ENCODE measurements at places on chromosomes 7 and 10. TPM values are rescaled to one million over a fixed set of nuclear protein-coding genes. Genes with fewer than 3 reads are reported as not detected.

Gene MCM10
- total RNA-seq: 7.0 TPM

DNA sequence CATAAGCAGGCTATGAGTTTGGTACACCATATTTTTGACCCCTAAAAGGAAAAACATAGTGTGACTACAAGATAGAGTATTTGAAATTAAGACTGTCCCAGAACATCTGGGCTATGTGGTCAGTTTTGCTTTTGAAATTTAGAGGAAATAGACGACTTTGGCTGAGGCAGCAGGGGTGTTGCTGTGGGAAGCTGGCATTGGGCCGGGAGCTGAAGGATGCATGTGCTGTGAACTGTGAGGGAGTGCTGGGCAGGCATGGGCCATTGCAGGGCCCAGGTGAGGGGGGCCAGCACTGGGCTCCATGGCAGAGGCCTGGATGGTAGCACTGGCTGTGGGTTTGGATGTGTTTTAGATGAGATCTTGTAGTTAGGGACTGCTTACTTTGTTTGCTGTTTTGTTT, 168.3 kb downstream of the BMPER start:
- no peak for DNase-seq

GRCh38 chr7:144848078-144848477, 12.2 kb upstream of the TPK1 start:
- DNase-seq: no peak

DNA sequence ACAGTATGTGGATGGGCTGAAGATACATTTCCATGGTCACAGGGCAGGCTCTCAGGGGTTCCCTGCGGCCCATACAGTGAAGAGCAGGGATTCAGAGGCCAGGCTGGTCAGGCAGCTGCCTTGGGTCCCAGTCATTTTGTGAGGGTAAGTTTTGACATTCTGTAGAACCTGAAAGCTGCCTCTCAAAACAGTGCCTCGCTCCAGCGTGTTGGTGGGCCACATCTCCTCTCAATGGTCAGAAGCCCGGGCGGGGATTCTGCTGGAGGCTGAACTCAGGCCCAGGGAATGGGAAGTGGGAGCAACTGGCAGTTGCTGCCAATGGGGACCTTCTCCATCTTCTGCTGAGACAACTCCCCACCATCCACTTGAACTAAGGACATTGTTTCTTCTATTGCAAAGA, 190.0 kb downstream of the PTPN20 start:
- DNase-seq: no peak

Gene RBM20
- 1.0 TPM for total RNA-seq

DNA sequence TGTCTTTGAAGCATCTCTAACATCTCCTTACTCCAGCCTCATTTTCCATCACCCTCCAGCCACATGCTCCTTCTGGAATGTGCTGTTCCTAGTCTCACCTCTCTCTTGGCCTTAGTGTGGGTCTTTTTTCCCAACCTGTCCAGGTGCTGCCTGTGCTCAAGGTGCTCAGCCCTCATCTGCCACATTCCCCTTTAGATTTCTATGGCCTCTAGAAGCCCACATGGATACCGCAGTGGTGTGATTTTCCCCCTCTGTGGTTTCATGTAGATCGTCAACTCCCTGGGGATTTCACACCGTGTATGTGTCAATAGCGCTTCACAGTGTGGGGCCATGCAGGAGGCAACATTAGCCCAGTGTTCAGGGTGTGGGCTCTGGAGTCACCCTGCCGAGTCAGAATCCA, 32.5 kb downstream of the BMPER start:
- no peak for DNase-seq

GRCh38 chr7:73645643-73646174, 21.4 kb upstream of the MLXIPL start:
- no peak for DNase-seq

Gene ASB15
- total RNA-seq: not detected

GRCh38 chr10:80449520-80449919, 4.6 kb upstream of the TSPAN14 start:
- DNase-seq: no peak

GRCh38 chr7:94433224-94433623, 38.5 kb downstream of the COL1A2 start:
- no peak for DNase-seq

DNA sequence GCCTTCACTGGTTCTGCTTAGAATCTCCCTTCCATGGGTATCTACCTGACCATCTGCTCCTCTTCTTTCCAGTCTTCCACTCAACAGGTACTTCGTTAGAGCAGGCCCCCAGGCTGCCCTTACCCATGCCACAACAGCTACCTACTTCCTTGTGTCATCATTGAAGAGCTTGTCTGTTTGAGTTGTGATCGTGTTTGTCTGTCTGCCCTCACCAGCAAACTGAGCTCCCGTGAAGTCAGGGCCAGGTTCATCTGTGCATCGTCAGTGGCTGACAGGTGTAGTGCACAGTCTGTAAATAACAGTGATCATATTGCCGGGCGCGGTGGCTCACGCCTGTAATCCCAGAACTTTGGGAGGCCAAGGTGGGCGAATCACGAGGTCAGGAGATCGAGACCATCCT, 5.0 kb downstream of the NIPSNAP2 start:
- no peak for DNase-seq

- DNase-seq: no peak
Observed at GRCh38 chr10:132994185-132994796, 51.9 kb upstream of the CFAP46 start.

Gene TMEM236
- 0.05 TPM for total RNA-seq

Measured in endothelial cell (in vitro differentiated cells).